Neural crest cell (in vitro differentiated cells): ENCODE measurements at places on chromosomes 7 and 10. TPM values are rescaled to one million over a fixed set of nuclear protein-coding genes. Genes with fewer than 3 reads are reported as not detected.

The LEP gene
- total RNA-seq, result not detected in 2 replicates

The MEIG1 gene
- 0.71 and 1.6 TPM in 2 replicates for total RNA-seq

The TAS2R41 gene
- not detected in 2 replicates for total RNA-seq

GRCh38 chr7:47231032-47231431 lies 350.9 kb downstream of the TNS3 start:
- no peaks in the 10 kb centered on the region for H3K27me3 ChIP-seq
- no peaks in the 10 kb centered on the region for H3K4me1 ChIP-seq
- H3K27ac ChIP-seq, result no peak overlapping the region

- no peak for DNase-seq
- no peak overlapping the region for H3K27ac ChIP-seq
- H3K36me3 ChIP-seq, result peaks cover under 1% of the 10 kb centered on the region
- no peak overlapping the region for H3K4me3 ChIP-seq
- no peaks in the 10 kb centered on the region for H3K27me3 ChIP-seq
Observed at GRCh38 chr10:12422189-12422588, 72.8 kb downstream of the CAMK1D start.

GRCh38 chr7:99129001-99129400 lies 14.9 kb downstream of the SMURF1 start:
- H3K27me3 ChIP-seq, result no peaks in the 10 kb centered on the region
- H3K27ac ChIP-seq, result no peak overlapping the region
- peaks cover 3% of the 10 kb centered on the region for H3K36me3 ChIP-seq
- no peak overlapping the region for H3K4me3 ChIP-seq
- H3K4me1 ChIP-seq, result peaks cover 45% of the 10 kb centered on the region
- DNase-seq, result no peak

GRCh38 chr7:119270045-119270464 lies 1002.9 kb upstream of the KCND2 start:
- peaks cover 2% of the 10 kb centered on the region for H3K27me3 ChIP-seq
- H3K4me3 ChIP-seq, result no peak overlapping the region
- DNase-seq, result peak; percentile 50
- H3K4me1 ChIP-seq, result no peaks in the 10 kb centered on the region
- H3K27ac ChIP-seq, result no peak overlapping the region

DNA sequence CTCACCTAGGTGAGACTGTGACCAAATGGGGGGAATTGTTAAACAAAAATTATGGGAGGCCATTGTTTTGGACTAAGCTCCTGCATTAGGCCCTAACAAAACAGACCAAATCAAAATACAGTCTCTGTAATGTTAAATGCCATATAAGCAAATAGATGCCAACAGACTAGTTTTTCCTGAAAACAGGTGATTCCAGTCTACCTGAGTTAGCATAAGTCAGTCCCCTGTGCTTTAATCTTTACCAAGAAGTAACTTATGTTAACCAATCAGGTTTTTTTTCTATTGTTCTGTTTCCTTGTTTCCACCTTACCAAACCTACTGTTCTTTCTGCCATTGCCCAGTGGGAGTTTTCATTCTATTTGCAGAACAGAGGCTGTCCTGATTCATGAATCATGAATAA lies 48.0 kb downstream of the PDZD8 start:
- no peak for DNase-seq
- H3K36me3 ChIP-seq, result peaks cover 15% of the 10 kb centered on the region

GRCh38 chr7:11035661-11036060 lies 62.0 kb downstream of the PHF14 start:
- no peak for DNase-seq
- no peak overlapping the region for H3K4me3 ChIP-seq
- H3K36me3 ChIP-seq, result peaks cover 15% of the 10 kb centered on the region
- no peak overlapping the region for H3K27ac ChIP-seq
- no peaks in the 10 kb centered on the region for H3K4me1 ChIP-seq
- H3K27me3 ChIP-seq, result no peaks in the 10 kb centered on the region

DNA sequence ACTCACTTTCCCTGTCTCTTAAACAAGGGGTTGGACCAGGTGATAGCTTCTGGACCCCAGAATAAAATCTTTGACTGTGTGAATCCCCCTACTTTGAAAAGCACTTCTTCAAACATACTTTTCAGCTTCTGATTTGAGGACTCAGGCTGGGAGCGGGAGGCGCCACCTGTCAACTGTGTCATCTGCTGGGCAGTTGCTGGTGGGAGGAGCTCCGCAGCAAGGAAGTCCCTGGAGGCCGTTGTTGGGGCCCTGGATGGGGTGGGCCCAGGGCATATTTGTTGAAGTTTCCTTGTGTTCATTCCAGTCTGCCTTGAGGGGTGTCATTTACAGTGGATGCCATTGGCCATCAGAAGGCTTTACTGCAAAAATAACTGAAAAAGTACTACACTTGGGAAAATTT lies 197.7 kb downstream of the CCDC3 start:
- no peaks in the 10 kb centered on the region for H3K36me3 ChIP-seq
- H3K4me3 ChIP-seq, result no peak overlapping the region
- no peak for DNase-seq
- H3K27ac ChIP-seq, result no peak overlapping the region
- H3K4me1 ChIP-seq, result peaks cover 11% of the 10 kb centered on the region

DNA sequence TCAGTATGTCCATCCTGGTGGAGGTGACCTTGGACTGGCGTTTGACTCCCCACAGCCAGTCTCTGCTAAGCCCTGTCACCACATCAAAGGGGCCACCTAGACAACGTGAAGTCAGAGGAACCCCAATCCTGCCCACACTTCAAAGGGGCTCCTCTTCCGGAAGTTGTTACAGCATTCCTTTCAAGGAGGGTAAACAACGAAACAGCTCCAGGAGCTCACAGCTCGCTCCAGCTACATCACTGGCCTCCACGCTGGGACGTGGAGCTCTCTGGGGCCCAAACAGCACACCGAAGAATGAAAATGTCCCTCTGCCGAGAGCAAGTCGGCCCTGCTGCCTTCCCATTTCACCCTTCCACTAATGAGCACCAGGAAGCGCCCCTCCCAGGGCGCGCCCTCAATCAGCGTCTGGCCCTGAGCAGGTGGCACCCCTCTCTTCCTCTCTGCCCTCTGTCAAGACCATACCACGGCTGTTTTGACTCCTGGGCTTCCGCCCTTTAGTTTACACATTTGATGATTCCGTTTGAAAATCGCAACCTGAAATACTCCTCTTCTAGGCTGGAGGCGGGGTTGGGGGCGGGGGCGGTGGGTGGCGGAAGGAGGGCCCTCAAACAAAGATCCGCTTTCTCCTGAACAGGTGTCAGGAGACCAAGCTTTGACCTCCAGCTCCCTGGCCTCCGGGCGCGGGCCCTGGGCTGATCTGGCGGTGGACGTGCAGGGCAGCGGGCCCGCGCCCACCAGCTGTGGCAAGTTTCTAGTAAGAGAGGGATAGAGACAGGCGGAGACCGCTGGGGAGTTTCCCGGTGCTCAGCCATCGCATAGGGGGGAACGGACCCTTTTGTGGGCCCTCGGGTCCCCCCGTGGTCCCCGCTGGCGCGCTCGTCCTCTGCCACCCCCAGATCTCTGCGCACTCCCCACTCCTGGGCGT lies 53.1 kb upstream of the KDM7A start:
- H3K4me1 ChIP-seq, result peaks cover 22% of the 10 kb centered on the region
- H3K36me3 ChIP-seq, result no peaks in the 10 kb centered on the region
- H3K27me3 ChIP-seq, result peaks cover 45% of the 10 kb centered on the region
- H3K27ac ChIP-seq, result no peak overlapping the region
- DNase-seq, result peak; percentile 17

- H3K27ac ChIP-seq, result no peak overlapping the region
- H3K4me3 ChIP-seq, result no peak overlapping the region
- H3K4me1 ChIP-seq, result peaks cover 10% of the 10 kb centered on the region
- DNase-seq, result no peak
Observed at GRCh38 chr7:100208911-100209408, 10.8 kb upstream of the PVRIG start.

- H3K27me3 ChIP-seq, result no peaks in the 10 kb centered on the region
- H3K36me3 ChIP-seq, result peaks cover 13% of the 10 kb centered on the region
- no peak for DNase-seq
- peaks cover 37% of the 10 kb centered on the region for H3K4me1 ChIP-seq
Observed at GRCh38 chr7:42167631-42168236, 69.3 kb downstream of the GLI3 start.
